ENCODE measurements at places on chromosomes 5 and 9. TPM values are rescaled to one million over a fixed set of nuclear protein-coding genes. Genes with fewer than 3 reads are reported as not detected.

SECISBP2 gene
- 51.1 TPM for total RNA-seq

CDH18 gene
- total RNA-seq = 6.4 TPM

SLC28A3 gene
- total RNA-seq = not detected

PCDH12 gene
- 3.4 TPM for total RNA-seq

NUTM2G gene
- total RNA-seq = not detected

HAPLN1 gene
- 9.6 TPM for total RNA-seq

ANKRD55 gene
- 1.2 TPM for total RNA-seq
